HS-5 (cell line): ENCODE measurements at places on chromosomes 7 and 10.

DNA sequence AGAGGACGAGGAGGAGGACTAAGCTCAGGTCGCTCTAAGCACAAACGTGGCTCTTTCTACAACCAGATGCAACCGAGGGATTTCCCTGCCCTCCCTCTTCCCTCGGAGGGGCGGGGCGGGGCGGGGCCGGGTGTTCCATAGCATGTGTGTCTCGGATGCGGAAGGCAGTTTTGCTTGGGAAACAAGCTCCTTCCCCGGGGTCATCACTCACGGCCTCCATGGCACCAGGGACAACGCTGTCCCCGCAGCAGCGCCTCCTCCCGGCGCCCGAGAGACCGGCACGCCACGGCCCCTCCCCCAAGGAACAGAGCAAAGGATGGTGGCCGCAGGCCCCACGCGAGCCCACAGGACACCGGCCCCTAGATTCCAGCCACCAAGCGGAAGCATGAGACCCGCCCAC, 110.5 kb downstream of the PAXIP1 start:
- no peak for DNase-seq

- peak; percentile 42 for DNase-seq
Observed at GRCh38 chr10:52488606-52489485, 174.8 kb downstream of the DKK1 start.

DNA sequence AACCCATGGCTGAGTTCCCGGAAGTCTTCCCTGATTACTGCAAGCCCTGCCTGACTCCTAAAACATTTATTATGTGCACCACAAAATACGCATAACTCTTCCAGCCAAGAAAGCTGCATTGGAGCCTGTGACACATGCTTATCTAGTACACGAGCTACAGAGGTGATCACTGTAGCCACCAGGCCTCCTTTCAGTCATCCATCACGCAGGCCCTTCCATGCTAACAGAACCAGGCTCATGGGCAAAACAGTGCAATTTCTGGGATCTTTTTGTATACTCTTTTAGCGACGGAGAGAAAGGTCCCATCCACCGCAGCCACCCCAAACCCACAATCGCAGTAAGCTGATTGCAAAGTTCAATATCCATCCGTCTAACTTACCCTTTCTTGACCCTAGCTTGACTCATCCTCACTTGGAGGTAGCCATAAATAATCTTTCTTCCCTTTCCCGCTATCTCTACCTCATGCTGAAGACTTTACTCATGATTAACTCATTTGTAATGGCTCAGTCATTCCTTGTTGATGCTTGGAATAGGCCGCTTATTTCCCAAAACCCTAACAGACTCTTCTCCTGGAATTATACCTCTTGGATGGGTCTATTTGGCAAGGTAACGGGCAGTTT, 1203.5 kb downstream of the TYW1 start:
- DNase-seq: no peak

GRCh38 chr7:79785556-79785955, 332.1 kb upstream of the MAGI2 start:
- DNase-seq: no peak

GRCh38 chr10:116712989-116713543, 29.3 kb downstream of the HSPA12A start:
- no peak for DNase-seq

- DNase-seq: no peak
Observed at GRCh38 chr10:71158902-71159301, 53.5 kb upstream of the UNC5B start.

DNA sequence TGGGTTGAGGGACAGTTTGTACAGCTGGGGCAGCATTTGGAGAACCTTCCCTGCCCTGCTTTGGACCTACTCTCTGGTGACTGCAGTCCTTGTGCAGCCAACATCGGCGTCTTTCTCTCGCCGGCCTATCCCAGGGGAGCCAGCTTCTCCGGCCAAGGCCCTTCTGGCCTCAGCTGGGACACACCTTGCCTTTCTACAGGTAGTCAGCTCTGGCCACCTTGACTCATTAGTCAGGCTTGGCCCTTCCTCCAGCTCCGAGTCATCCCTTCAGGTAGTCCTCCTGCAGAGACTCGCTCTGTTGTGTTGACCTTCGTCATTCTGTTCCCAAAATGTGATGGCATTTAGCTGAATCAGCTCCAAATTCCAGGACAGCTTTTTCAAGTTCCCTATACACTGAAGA, 145.0 kb upstream of the CHST15 start:
- DNase-seq: no peak

DNA sequence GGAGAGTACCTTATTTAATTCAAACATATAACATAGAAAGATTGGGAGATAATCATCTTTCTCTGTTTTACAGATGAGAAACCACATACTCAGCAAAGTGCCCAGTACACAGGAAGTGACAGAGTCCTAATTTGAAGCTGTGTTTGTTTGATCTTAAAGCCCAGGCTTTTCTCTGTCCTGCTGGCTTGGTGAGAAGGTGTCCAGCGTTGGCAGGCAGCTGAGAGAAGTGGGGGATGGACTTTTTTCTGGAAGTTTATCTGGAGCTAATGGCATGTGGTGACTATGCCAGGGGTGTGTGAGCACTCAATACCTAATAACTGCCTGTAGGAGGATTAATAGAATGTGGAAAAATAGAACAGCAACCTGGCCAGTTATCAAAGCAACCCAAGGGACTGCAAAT, 60.8 kb downstream of the NPSR1 start:
- DNase-seq: no peak

DNA sequence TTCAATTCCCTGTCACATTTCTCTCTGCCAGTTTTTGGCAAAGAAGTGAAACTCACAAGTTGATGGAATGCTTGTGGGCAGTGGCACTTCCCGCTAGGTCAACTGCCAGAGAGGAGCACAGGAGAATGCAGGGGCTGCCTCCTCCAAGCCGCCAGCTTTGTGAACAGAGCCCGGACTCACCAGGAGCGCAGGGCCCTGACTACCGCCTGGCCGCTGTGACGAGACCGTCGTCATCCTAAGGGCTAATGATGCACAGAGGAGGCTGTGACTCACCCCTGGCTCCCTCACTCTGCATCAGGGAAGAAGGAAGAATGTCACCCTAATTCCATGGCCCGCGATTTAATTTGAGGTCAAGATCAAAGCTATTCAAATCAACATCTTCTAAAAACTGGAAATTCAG, 123.9 kb downstream of the TAX1BP1 start:
- no peak for DNase-seq

DNA sequence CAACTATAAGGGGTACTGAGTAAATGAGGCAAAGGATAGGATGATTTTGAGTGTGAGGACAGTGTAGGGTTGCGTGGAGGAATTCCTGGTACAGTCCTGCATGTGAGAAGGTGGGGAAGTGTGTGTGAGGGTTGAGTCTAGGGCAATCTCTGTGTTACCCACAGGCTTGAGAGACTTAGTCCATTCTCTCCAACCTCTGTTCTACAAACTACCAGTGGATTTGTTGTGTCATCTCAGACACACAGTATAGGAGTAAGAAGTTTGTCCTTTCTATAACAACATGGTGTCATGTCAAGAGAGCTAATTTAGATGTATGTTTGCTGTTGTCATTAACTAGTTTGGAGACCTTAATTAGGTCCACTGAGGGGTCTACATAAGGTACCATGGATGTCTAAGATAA, 12.5 kb downstream of the PURB start:
- DNase-seq: no peak

- no peak for DNase-seq
Observed at GRCh38 chr7:137169282-137169698, 174.2 kb downstream of the PTN start.

DNA sequence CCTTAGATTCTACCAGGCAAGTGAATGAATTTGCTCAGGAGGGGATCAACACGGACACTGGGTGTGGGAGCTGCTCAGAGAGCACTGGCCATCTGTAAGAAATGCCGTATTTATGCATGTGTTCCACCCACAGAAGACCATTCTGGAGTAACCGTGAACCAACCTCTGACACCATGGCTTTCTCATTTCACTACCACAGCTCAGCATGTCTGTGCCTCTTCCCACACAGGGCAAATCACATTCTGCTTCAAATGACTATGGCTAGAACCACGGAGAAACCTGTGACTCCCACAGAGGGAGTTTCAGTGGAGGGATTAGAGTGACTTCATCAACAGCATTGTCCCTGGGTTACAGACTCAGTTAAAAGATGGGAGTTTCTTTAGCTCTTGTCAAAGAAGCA, 893.4 kb downstream of the XPNPEP1 start:
- DNase-seq: no peak

DNA sequence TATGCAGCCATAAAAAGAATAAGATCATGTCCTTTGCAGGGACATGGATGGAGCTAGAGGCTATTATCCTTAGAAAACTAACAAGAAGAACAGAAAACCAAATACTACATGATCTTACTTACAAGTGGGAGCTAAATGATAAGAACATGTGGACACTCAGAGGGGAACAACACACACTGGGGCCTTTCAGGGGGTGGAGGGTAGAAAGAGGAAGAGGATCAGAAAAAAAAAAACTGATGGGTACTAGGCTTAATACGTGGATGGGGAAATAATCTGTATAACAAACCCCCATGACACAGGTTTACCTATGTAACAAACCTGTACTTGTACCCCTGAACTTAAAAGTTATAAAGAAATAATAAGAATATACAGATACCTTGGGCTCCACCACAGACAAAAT, 514.2 kb downstream of the ARL4A start:
- DNase-seq: no peak

DNA sequence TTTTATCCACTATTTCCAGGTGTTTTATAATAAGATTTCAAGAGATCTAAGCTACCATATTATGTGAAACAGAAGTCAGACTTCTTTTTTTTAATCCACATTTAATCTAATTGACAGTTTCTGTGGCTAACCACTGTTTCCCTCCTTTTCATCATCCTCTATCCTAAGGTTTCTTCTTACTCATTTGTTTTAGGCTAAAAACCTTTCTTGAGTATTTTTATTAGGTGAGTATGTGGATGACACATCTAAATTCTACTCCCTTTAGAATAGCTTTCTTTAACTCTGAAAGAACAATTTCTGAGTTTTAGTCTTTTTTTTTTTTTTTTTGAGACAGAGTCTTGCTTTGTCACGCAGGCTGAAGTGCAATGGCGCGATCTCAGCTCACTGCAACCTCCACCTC, 62.7 kb downstream of the NPY start:
- no peak for DNase-seq

DNA sequence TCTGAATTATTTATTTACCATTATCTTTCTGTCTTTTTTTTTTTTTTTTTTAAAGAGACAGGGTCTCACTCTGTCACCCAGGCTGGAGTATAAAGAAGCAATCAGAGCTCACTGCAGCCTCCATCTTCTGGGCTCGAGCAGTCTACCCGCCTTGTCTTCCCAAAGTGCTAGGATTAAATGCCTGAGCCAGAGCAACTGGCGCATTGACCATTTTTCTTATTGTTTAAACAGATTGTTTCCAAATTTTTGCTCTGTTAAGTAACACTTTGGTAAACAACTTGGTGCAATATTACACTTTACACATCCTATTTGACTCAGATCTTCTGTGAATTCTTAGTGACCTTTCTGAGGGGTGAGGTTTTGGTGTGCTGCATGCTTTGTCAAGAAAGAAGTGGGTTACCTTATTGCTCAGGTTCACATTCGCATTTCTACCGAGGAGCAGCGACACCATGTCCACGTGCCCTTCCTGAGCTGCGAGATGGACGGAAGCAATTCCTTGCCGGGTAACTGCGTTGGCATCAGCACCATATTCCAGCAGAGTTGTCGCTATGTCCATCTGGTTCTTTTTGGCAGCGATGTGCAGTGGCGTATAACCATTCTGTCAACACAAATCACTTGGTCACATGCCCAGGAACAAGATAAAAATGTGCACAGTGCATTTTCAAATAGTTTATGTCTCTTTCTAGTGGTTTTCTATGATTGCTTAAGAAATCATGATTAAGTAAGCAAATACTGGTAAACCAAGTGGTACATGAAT, 203.2 kb downstream of the ANK3 start:
- DNase-seq: no peak

DNA sequence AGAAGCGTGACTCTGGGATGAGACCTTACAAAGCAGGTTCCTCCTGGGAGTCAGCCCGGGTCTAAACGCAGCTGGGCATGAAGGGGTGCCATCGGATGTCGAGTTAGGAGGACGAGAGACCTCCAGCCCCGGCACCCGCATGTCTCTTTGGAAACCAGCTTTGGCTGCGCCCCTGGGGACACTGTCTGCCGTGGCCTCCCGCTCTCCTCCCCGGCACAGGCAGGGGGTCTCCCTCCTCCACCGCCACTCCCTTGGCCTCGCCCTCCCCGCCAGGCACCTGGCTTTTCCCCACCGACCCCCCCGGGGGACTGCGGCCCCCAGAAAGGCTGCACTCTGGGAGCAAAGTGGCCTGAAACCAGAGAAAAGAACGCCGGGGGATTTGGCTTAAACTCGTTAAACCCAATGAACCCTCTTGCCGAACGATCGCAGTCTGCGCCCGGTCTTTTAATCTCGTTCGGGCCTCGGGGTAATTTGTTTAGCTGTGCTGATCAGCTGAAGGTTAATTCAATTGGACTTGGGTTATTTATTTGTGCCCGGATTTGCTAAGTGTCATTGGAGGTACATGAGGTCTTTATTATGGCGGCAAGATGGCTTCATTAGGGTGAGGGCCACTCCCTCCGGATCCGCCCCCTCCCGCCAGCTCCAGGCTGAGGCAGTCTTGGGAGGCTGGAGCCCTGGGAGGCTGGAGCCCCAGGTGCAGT, 16.4 kb upstream of the PSMG3 start:
- no peak for DNase-seq

GRCh38 chr7:106425017-106425719, 140.4 kb upstream of the NAMPT start:
- peak; percentile 92 for DNase-seq
